ENCODE measurements at places on chromosomes 3 and 15.

- DNase-seq = no peak
These were observed 439.0 kb downstream of the NTRK3 start for GRCh38 chr15:87817553-87817952.

DNA sequence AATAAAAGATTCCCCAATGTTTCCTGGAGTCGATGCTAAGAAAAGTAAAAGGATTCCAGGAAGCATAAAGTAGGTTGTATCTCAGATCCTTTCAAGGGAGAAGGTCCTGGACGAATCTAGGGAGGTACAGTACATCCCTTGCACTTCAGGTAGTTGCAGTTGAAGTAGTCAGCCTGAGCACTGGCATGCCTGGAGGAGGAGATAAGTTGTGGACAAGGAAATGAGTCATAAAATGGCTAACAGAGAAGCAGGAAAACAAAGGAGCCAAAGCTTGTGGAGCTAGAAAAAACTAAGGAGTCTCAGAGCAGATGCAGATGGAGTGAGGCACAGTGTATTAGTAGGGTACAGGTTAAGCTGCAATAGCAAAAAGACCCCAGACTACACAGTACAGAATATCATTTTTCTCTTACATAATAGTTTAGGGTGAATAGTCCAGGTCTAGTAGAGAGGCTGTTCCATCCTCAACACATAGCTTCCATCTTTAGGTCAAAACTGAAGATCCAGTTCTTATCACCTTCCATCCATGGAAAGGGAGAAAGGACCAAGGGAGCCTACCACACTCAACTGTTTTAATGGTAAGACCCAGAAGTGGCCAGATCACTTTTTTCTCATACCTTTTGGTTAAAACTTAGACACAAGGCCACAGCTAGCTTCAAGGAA is 41.3 kb downstream of the COL6A5 start:
- DNase-seq = no peak

DNA sequence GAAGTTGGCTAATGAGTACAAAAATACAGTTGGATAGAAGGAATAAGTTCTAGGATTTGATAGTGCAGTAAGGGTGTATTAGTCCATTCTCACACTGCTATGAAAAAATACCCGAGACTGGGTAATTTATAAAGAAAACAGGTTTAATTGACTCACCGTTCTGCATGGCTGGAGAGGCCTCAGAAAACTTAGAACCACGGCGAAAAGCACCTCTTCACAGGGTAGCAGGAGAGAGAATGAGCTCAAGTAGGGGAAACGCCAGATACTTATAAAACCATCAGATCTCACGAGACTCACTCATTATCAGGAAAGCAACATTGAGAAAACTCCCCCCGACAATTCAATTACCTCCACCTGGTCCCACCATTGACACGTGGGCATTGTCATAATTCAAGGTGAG is 483.3 kb downstream of the TUSC7 start:
- DNase-seq = no peak

- no peak for DNase-seq
These were observed 29.7 kb downstream of the ACAD11 start for GRCh38 chr3:132629928-132630327.

DNA sequence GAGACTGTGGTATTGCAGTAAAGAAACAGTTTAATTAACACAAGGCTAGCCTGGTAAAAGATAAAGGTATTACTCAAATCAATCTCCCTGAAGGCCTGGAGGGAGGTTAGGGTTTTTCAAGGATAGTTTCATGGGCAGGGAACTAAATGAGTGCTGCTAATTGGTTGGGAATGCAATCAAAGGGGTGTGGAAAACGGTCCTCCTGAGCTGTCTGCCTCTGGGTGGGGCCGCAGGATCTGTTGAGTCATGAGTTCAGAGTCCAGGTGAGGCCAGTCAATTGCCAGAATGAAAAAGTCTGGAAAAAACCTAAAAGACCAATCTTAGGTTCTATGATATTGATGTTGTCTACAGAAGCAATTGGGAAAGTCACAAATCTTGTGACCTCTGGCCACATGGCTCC is 293.2 kb downstream of the MCTP2 start:
- DNase-seq = no peak

- DNase-seq = no peak
These were observed 1190.0 kb upstream of the ALCAM start for GRCh38 chr3:104176706-104177105.

GRCh38 chr3:172751175-172751704 is 714 bp downstream of the ECT2 start:
- DNase-seq = no peak

DNA sequence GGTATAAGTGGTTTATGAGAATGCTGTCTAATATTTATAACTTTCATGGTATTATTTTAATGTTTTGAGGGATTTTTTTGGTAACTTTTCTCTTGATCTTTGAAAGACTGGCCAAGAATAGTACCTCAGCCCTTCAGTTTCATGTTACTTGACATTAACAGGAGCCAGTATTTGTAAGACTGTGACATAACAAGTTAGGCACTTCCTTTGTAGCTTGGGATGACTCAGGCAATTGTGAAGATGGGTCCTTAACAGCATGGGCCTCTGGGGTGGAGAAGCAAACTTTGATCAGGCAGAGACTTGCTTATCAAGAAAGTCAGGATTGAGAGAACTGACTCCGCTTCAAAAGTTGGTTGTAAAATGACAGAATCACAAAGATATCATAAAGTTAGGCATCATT is 9.5 kb downstream of the LRRC49 start:
- no peak for DNase-seq

- no peak for DNase-seq
These were observed 44.7 kb downstream of the TCF12 start for GRCh38 chr15:56963126-56963525.

DNA sequence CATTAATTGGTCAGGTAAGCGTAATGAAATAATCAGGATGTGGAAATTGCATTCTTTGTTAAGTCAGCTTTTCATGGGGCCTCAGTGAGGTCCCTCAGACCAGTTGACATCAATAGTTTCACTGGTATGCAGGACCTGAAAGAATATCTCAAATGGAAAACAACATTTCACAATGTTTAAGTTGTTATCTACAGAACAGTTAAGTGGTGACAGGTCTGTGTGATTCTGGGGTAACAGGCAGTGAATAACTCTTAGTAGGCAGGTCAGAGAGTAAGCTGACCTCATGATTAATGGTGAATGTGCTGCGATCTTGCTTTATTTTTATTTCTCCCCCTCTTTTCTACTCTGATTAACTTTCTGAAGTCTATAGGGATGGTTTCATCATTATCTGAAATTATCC is 28.9 kb upstream of the ACP3 start:
- DNase-seq = no peak

- DNase-seq = no peak
These were observed 2.9 kb downstream of the HACD3 start for GRCh38 chr15:65533057-65533756.

DNA sequence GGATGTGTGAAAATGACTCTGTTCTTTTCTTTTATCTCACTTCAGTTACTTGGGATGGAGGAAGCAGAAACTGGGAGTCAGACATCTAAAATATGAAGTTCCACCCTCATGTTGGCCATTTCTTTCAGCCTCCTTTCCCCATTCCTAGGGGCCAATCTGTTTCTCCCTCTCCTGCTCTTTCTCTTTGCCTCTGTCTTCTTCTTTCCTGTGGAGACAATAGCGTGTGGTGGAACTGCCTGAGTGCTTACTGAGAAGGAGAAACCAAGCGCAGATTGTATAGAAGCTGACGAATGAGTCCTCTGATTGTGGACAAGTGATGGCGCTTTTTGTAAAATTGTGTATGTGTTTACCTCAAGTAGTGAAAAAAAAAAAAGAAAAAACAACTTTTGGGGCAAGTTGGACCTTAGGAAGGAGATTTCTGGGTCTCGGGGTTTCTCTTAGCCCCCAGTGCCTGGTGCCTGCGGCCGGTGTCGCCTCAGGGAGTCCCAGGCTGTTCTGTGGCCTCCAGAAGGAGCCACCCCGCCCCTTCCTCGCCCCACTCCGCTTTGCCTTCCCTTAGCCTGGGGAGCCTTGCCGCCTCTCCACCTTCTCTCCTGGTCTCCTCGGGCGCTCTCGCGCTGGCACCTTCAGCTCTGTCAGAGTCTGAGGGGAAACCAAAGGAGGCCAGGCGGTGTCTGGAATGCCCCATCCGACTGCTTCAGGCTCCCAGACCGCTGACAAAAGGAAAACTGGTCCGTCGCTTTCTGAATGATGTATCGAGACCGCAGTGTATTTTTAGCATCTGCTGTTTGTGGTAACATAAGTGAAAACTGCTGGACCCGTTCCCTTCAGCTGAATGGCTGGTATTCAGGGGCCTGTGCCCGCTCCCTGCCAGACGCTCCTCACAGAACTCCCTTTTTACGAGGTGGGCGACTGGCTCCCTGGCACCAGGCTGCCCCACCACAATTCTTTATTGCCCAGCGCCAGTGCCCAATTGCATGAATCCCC is 30.1 kb downstream of the SCG5 start:
- DNase-seq = no peak

DNA sequence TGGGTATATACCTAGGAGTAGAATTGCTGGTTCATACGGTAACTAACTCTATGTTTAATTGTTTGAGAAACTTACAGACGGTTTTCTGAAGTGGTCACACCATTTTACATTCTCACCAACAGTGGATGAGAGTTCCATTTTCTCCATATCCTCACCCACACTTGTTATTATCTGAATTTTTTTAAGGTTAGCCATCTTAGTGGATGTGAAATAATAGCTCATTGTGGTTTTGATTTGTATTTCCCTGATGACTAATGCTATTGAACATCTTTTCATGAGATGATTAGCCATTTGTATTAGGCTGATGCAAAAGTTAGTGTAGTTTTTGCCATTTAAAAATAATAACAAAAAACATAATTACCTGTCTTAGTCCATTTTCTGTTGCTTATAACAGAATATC is 18.6 kb downstream of the CSTA start:
- DNase-seq = no peak

GRCh38 chr3:56915966-56916586 is 114.3 kb upstream of the ARHGEF3 start:
- DNase-seq = no peak
